ENCODE measurements at places on chromosomes 3 and 15.
A peak's percentile ranks its signal among the peaks of the same experiment; 100 is the strongest.

- DNase-seq: peak; percentile 17
Measured at GRCh38 chr3:38634111-38634510, 15.4 kb downstream of the SCN5A start.

DNA sequence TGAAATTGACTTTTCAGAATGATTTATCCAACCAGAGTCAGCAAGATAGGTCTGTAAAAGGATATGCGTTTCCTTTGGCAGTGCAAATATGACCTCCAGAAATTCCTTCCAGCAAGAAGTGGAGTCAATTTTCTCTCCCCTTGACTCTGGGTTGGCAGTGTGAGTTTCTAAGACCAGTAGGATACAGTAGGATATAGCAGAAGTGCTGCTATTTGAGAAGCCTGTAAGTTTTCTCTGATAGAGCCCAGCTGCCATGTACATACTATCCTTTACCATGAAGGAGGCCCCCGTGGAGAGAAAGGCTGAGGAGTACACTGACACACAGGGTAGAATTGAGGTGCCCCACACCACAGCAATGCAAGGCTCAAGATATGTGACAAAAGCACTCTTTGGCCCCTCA lies 409.1 kb upstream of the PDZRN3 start:
- DNase-seq: no peak

GRCh38 chr3:197555281-197556261 lies at the start of gene BDH1:
TSS of gene BDH1 (minus strand) at chr3:197555968. CDS start at chr3:197546443, 9,525 bp downstream.
- peak; percentile 72 for DNase-seq

DNA sequence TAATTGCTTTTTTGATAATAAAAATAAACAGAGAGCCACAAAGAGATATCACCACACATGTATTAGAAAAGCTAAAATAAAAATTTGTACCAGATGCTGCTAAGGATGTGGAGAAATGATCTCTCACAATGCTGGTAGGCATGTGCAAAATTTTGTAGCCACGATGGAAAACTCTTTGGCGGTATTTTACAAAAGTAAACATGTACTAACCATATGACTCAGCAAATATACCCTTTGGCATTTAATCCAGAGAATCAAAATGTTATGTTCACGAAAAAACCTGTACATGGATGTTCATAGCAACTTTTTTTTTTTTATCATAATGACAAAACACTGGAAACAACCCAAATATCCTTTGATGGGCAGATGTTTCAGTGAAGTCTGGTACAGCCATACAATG lies 261.2 kb downstream of the LPP start:
- DNase-seq: no peak

DNA sequence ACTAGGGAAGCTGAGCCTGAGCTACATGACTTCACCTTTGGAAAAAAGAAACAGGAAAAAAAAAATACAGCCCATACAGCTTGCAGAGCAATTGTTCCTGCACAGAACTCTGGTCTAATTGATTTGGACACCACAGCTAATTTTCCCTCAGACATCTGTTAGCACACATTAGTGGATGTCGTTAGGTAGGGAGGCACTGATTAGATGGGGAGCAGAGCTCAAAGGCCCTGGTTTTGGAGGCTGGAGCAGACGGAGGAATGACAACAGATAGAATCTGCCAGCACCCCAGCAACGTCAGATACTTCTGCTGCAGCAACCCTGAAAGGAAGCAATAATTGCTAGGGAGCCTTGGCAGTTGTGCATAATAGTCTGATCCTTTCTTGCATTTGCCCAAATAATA lies 398.9 kb downstream of the LSAMP start:
- no peak for DNase-seq

DNA sequence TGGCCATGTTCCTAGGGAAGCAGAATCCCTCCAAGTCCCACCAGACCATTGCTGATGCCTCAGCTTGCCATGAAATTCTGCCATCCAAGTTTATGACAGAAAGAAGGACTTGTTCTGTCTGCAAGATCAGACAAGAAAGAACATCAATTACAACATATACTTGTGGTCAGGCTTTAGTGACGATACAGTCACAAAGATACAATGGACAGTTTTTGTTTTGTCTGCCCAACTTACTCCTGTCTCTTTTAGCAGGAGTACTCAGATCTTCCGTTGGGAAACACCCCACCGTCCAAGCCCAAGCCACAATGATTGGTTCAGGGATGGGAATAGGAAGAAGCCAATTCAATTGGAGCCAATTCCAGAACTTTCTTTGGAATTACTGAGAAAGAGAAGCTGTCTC lies 15.7 kb downstream of the KLHL6 start:
- DNase-seq: no peak

GRCh38 chr15:39066677-39067076 lies 502.1 kb upstream of the RASGRP1 start:
- DNase-seq: no peak

DNA sequence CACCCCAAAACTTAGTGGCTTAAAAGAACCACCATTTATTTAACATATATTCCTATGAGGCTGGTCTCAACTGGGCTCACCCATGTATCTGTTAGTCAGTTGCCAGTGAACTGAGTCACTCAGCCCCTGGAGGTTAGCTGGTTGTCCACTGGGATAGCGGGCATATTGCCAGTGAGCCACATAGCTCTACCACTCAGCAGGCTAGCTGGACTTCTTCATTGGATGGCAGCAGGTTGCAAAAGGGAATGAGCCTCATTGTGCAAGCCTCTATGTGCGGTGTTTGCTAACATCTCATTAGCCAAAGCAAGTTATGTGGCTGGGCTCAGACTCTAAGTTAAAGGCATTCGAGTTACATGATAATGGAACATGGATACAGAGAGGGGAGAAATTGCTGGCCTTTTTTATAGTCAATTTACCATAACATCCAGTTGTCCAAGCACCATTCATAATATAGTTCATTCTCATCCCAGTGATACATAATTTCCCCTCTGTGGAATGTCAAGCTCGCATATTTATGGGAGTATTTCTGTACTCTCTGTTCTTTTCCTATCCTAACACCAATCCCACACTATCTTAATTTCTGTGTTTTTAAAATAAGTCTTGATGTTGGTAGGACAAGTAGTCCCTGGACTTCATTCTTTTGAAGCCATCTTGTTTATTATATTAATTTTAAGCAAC lies 8.7 kb downstream of the BTD start:
- DNase-seq: no peak

GRCh38 chr15:85831415-85832113 lies 36.8 kb upstream of the KLHL25 start:
- peak; percentile 68 for DNase-seq

DNA sequence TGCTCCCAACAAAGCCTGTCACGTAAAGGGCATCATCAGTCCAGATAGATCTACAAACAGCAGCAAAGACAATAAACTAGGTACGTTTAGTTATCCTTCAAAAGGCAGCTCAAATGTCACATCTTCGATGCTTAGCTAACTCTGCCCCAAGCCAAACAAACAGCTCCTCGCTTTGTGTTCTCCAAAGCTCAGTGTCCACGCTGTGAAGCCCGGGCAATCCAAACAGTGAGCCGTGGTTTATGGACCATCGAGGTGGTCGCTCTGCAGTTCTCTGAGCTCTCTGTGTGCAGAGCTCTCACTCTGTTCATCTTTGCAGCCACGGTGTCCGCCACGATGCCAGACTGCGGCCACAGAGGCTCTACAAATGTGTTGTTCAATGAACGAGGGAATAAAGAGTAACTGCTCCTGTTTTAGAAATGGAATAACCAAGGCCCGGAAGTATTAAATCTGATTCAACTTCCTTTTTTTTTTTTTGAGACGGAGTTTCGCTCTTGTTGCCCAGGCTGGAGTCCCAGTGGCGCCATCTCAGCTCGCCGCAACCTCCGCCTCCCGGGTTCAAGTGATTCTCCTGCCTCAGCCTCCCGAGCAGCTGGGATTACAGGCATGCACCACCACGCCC lies 117.2 kb upstream of the FAM174B start:
- peak; percentile 81 for DNase-seq

DNA sequence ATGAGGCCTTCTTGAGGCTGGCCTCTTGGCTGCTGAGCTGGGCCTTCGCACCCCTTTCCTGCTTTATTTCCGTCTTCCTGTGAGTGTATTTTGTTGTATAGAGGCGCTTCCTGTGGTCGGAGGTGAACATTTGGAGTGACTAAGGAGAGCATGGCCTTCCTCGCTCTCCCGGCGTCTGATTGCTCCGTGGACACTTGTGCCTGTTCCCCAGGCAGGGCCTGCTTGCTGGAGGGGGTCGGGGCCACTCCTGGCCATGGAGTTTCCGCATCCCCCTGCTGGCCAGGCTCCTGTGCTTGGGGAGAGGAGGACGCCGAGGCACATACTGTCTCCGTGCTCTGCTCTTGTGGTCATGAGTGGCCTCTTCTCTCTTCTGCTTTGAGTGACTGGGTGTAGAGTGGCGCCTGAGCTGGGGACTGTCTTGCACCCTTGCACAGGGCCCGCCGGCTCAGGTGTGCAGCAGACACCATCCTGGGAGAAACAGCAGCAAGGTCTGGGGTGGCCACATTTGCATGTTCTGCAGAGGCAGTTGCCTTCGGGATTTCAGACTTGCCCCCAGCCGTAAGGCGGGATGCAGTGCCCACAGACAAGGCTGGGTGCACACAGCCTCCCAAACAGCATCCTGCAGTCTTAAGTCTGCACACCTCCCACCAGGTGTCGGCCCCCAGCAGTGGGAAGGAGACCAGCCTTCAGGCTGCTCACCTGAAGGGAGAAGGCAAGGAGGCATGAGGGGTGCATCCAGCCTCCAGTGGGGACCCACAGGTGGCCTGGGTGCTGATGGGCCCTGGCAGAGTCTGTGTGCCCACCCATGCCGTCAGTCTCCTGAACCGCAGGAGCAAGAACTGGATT lies 16.4 kb downstream of the KLF13 start:
- no peak for DNase-seq

- DNase-seq: no peak
Measured at GRCh38 chr15:69917056-69917455, 180.7 kb downstream of the TLE3 start.

DNA sequence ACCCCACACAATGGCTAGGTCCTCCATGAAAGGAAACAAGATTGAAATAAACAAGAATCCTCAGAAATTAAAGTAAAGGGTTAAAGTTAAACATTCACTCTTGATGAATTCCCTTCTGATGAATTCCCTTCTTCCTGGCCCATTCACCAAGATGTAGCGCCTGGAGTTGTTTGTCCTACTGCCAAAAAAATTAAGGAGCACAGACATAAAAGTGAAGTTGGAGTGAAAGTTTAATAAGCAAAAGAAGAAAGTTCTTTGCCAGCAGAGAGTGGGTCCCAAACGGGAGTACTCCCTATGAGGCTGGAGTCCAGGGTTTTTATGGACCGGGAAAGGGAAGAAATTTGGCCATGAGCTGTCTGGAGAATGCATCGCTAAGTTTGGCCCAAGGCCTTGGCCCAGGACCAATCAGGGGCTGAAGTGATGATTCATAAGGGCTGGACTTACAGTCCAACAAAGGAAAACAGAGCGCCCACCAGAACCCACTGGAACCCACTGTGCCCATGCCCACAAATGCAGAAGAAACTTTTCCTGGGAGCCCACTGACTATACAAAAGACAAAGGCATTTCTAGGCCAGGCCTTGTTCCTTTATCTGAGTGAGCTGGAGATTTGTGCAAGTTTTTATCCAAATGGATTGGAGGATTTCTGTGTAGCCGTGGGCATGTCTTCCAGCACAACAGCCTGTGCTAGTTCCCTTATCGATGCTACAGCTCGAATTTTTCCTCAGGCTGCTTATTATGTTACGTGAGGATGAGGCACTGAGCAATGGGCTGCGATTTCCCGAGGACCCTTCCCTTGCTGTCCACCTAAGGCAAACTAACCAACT lies 1561.6 kb downstream of the OTOL1 start:
- no peak for DNase-seq

- no peak for DNase-seq
Measured at GRCh38 chr3:146517684-146518435, 26.5 kb downstream of the PLSCR1 start.

- no peak for DNase-seq
Measured at GRCh38 chr3:114446600-114446999, 152.8 kb downstream of the TIGIT start.

DNA sequence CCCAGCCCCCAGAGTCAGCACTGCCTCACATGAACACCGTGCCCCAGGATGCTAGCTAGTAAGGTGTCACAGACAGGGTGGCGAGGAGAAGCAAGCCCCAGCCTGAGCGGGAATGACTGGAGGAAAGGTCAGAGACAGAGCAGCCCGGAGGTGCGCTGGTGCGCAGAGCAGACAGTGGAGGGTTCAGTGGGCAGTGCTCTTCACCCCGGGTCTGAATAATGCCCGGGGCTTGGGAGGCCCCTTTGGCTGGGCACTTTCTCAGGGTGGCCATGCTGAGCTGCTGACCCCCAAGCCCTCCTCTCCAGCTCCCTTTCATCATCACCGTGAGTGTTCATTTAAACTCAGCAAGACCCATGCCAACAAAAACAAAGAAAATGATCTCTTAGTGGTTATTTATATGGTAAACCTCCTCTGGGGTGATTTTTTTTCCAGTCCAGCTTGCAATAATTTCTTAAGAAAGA lies 110.8 kb downstream of the VGLL4 start:
- no peak for DNase-seq

DNA sequence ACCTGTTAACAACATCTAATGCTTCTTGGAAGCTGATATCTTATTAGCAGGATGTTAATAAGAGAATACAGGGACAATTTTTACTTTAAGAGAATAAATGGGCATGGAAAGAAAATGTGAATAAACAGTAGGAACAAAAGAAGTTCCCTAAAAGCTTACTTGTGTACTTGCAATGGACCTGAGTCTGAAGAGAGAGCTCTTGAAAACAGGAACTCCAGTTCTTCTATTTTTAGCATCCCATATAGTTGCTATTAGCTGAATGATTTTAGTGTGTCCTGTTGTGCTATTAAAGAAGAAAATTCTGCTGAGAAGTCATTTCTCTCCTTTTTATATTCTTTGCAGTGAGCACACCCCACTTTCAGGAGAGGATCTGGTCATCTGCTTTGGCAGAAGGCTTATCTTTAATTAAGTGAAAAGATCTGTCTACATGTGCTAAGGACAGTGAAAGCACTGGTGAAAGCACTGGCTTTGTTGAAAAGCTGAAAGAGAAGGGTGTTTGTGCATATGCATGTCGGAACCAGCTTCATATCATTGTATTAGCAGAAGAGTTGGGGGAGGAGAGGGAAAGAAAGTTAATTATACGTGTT lies 1.4 kb upstream of the ST3GAL6 start:
- DNase-seq: peak; percentile 81

GRCh38 chr15:49060710-49061495 lies 14.7 kb upstream of the SECISBP2L start:
- DNase-seq: no peak

DNA sequence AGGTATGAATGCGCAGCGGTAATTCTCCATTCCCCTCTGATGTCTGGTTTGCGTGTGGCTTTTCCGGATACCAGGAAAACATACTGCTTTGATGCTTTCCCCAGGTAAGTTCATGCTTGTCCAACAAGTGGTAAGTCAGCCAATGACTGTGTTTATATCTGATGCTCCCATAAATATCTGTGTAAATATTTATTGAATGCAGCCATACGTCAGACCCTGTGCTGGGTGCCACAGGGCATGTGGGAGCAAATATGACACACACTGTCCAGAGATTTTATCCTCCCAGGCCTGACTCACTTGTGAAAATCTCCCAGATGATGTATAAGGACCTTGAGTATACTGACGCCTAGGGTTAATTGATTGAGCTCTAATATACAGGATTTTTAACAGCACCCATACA lies 29.6 kb upstream of the CEMIP start:
- DNase-seq: no peak

- DNase-seq: no peak
Measured at GRCh38 chr3:46500656-46501635, 3.2 kb downstream of the RTP3 start.

- DNase-seq: no peak
Measured at GRCh38 chr15:40536501-40536900, 28.3 kb downstream of the CCDC32 start.

GRCh38 chr3:8964436-8965370 lies 1.4 kb upstream of the RAD18 start:
- no peak for DNase-seq

- DNase-seq: peak; percentile 66
Measured at GRCh38 chr3:193029800-193030199, 112.1 kb upstream of the MB21D2 start.
